ENCODE measurements at places on chromosomes 3 and 15. TPM values are rescaled to one million over a fixed set of nuclear protein-coding genes. Genes with fewer than 3 reads are reported as not detected.

DNA sequence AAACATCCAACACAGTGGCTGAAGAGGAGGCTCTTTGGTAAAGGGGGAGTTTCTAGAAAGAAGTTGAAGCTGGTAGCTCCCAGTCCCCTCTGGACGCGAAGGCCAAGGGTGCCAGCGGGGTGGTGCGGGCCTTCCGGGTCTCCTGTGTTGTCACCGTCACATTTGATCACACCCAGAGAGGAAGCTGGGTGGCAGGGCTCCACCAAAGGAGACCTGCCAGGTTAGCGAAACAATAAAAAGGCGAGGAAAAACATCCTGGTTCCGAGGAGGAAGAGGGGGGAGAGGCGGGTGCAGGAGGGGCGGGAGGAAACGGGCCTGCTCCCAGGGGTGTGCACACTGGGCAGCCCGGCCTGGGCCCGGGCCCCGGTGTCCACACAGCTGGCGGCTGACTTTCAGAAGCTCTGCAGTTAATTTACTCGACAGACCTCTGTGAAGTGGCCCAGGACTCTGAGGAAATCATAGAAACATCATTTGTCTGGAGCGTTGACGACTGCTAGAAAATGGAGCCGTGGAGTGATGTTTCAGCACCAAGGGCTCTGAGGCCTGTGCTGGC, 12.1 kb downstream of the HEG1 start:
- no peak for DNase-seq

- no peak for DNase-seq
Measured at GRCh38 chr15:52118969-52119749, 6.6 kb upstream of the BCL2L10 start.

GRCh38 chr3:64928683-64929082, 240.9 kb upstream of the ADAMTS9 start:
- DNase-seq: no peak

DNA sequence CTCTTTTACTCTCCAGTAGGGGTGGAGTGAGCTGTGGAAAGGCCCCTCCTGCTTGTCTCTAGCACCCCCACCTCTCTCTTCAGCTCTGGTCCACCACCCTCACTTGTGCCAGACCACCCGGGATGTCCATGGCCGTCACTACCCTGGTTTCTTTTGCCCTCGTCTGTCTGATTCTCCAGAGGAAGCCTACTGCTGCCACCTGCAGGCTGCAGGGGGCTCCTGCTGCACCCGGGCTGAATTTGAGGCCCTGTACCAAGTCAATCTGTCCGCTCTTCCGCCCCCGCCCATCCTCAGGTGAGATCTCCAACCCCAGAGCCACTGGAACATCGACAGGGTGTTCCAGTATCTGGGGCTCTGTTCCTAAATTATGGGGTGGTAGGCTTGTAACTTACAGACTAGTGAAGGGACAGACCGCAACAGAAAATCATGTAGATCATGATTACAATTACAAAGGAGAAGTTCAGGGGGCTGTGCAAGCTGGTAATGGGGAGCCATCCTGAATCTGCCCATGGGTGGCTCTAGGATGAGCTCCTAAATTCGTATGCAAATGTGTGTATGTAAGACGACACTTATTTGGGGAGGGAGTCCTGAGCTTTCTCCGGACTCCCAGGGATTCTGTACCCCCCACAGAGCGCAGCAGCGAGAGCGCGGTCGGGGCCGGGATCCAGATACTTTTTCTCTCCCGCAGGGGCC, 683 bp upstream of the UNC45A start:
- peak; percentile 91 for DNase-seq

- no peak for DNase-seq
Measured at GRCh38 chr3:158846803-158847451, 45.1 kb downstream of the MFSD1 start.

GRCh38 chr3:145490088-145491048, 670.6 kb downstream of the PLOD2 start:
- no peak for DNase-seq

- DNase-seq: no peak
Measured at GRCh38 chr3:3443482-3443881, 264.0 kb upstream of the CRBN start.

DNA sequence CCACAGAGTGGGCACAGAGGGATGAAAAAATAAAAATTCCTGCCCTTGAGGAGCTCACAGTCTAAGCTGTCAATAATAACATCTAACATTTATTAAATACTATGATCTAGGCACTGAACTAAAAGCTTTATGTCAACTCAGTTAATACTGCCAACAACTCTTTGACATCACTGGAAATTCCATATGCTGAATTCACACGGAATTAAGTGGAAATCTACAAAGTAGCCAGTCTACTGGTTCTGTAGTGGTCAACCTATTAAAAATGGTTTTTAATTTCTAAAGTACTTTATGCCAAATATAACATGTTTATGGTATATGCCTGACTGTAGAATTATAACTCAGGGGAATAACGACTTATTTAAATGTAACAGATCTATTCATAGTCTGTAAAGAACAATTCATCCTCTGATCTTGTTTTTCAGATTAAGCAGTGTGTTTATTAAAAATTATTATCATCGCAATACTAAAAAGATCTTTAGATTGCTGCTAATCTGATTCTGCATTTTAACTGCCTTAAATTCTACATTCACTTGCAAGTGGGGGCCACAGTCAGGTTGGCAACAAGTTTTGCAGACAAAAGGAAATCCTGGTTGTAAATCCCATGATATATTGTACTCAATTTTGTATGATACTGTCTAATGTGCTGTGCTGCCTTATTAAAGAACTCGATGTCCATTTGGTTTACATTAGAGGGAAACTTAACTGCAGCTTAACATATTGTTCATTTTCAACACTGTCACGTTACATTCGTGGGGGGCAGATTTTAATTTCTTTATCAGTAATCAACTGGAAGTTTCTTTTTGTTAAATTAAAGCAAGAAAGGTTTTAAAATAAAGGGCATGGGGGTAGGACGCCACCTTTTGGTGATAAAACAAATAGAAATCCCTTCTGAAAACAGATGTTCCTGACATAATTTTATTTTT, 2.6 kb upstream of the FOXP1 start:
- no peak for DNase-seq

DNA sequence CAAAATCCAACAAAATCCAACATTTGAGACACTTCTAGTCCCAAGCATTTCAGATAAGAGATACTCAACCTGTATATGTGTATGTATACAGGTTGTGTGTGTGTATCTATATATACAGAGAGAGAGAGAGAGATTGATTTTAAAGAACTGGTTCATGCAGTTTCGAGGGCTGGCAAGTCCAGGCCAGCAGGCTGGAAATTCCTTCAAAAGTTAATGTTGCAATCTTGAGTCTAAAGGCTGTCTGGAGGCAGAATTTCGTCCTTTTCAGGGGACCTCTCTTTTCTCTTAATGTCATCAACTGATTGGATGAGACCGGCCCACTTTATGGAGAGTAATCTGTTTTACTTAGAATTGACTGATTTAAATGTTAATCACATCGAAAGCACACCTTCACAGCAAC, 199.6 kb upstream of the IL12A start:
- no peak for DNase-seq

DNA sequence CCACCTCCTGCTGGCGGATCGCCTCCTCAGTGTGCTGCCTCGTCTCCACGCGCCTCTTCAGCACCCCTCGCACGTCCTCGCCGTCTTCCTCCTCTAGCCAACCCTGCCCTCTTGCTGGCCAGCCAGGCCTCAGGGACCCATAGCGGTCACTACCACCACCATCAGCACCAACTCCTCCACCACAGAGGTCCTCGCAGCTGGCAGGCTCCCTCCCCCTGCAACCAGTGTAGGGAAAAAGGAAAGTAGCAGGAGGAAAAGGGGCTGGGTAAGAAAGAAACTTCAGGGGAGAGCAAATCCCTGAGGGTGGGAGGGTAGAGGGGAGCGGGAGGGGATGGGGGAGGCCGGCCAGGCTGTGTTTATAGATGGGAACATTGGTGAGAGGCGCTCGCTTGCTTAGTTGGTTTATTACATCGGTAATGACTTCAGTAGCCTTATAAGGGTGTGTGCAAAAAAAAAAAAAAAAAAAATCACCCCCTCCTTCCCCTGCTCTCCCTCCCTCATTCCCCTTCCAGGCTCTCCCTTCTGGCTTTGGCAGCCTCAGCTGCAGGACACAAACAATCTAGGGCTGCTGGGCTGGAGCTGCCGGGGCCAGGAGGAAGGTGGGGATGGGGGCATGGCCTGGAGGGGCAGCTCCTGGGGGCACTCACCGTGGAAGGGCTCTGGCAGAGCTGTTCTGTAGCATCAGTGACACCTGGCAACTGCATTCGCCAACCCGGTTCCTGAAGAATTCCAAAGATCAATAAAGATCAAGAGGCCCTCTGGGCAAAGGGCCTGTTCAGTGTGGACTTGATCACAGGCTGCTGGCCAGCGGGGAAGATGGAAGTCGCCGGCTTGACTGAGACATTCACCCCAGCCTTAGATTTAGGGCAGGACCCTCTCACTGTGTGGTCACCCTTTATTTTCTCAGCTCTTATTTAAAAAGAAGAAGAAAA, 116.2 kb upstream of the HACD2 start:
- DNase-seq: no peak

DNA sequence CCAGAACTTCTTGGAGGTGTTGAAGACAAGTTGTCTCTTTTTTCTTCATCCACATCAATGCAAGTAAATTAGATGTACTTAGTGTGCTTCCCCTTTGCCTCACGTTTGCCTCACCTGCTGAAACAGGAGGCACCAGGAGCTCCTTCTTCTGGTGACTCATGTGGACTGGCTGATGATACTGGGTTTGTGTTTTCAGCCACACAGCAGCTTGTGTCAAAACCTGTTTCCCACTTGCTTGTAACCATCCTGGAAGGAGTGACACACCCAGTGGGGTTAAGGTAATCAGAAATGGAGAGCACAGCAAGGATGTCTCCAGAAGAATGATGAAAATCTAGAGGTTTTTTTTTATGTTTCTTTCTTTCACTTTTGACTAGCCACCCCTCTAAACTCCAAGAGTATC, 143.3 kb upstream of the RBMS3 start:
- no peak for DNase-seq

GRCh38 chr3:194395212-194395611, 3.9 kb downstream of the GP5 start:
- DNase-seq: no peak

- no peak for DNase-seq
Measured at GRCh38 chr3:143832433-143832832, 15.8 kb downstream of the SLC9A9 start.

DNA sequence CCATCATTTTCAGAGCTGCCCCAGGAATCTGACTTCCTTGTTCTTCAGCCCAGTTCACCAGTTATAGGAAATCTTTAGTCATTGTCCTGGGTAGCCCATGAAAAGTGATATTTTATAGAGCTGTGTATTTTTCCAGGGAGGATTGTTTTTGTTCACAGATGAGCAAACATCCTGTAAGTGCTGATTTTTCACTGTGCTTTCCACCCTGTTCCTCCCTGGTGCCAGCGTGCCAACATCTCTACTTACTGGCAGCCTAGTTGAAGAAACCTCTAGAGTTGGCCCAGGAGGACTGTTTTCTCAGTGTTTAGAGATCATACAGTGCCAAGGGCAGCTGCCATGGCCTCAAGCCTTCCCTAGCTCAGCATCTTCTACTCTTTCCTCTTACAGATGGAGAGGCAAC, 41.3 kb downstream of the ST6GAL1 start:
- no peak for DNase-seq

- peak; percentile 76 for DNase-seq
Measured at GRCh38 chr15:80059786-80060355, 395 bp downstream of the ZFAND6 start.

GRCh38 chr3:15390460-15390859, 36.9 kb downstream of the METTL6 start:
- DNase-seq: no peak

GRCh38 chr15:22959321-22960101, 20.7 kb downstream of the CYFIP1 start:
- DNase-seq: no peak

The ATOSA gene
- 37.8 TPM for total RNA-seq

The PRTG gene
- 19.4 TPM for total RNA-seq

The CELF6 gene
- 4.1 TPM for total RNA-seq

The AAGAB gene
- total RNA-seq: 39.9 TPM

All from glutamatergic neuron (in vitro differentiated cells).